Fibroblast of skin of right quadriceps (primary cell): ENCODE measurements at places on chromosomes 11 and 22.

DNA sequence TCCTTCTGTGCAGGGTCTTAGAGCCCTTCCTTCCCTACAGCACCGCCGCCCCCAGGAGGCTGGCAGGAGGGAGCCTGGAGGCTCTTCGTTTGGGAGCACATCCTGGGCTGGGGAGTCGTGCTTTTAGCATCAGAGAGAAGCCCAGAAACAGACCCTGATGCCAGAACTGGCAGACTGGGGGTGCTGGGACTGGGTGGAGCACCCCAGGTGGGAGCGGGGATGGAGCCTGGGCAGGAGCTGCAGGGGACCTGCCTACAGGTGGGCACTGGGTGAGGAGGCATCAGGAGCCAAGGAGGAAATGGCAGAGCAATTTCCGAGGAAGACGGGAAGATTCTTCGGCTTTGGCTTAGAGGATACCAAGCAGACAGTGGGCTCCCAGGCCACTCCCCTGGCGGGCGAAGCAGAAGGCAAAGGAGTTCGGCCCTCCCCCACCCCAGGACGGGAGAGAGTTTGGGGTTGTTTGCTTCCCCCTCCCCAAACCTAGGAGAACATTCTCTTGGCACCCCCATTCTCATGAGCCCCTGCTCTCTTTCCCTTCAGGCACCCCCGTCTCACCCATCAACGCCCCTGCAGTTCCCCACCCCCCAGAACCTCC is 1.1 kb downstream of the SYT7 start:
- no peak for DNase-seq

GRCh38 chr11:64620381-64620971 is 29.5 kb downstream of the SLC22A12 start:
- peak; percentile 37 for DNase-seq

GRCh38 chr11:9089061-9089460 is 2.3 kb downstream of the SCUBE2 start:
- no peak for DNase-seq

DNA sequence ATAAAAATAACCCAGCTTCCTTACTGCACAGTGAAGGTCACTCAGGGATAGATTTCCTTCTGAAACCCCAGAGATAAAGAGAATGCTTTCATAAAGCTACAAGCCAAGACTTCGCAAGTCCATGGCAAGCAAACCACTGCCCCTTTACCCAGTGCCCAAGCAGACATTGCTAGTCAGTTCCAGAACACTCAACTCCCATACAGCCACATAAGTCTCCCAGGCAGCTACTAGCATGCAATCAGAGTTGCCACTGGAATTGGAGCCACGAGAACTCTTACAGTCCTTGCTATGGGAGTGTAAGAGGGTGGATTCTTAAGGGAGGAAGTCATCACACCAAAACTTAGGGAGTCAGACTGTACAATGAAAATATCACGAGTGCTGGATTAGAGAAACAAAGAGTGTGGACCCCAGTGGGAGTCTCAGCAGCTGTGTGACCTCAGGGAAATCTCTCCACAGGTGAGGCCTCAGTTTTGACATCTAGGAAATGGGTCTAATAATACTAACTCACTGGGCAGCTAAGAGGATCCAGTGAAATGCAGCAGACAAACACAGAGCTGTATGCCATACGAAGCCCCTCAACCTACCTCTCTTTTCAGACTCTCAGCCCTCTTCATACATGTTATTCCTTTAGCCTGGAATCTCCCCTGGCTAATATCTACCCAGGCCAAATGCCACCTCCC is 526.6 kb downstream of the MN1 start:
- peak; percentile 38 for DNase-seq

DNA sequence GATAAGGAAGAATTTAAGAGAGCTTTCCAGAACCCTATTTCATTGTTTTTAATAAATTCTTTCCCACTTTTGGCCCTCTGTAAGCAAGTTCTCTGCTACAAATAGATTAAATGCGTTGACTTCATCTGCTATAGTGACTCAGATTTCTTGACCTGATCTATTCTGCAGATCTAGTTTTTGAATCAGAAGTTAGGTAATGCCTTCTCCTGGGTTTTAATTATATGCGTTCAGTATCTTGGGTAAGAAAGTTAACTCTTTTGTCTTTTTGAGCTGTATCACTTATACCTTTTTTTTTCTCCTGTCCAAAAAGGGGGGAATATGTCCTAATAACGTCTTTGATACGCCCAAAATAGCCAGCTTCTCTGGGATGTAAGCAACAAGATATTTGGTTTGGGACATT is 2.4 kb upstream of the HEPHL1 start:
- no peak for DNase-seq

GRCh38 chr11:5336331-5336730 is 7.0 kb downstream of the OR51B5 start:
- peak; percentile 9 for DNase-seq

- no peak for DNase-seq
These were observed 792 bp downstream of the RBMXL2 start for GRCh38 chr11:7089328-7090251.

DNA sequence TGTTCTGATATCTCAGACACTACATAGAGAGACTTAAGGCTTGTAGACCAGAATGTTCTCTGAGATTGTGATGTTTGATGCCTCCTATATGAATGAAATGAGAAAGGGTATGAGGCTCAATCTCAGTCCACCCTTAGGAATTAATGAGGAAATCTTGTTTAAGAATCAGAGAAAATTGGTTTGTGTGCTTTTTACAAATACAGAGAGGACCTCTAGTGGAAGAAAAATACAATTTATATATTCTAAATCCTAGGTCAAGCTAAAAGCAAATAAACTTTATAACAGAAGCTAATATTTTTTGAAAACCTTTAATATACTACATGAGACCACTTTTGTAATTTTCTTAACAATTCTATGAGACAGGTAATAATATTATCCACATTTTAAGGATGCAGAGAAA is 5.0 kb upstream of the OR52H1 start:
- DNase-seq = no peak

DNA sequence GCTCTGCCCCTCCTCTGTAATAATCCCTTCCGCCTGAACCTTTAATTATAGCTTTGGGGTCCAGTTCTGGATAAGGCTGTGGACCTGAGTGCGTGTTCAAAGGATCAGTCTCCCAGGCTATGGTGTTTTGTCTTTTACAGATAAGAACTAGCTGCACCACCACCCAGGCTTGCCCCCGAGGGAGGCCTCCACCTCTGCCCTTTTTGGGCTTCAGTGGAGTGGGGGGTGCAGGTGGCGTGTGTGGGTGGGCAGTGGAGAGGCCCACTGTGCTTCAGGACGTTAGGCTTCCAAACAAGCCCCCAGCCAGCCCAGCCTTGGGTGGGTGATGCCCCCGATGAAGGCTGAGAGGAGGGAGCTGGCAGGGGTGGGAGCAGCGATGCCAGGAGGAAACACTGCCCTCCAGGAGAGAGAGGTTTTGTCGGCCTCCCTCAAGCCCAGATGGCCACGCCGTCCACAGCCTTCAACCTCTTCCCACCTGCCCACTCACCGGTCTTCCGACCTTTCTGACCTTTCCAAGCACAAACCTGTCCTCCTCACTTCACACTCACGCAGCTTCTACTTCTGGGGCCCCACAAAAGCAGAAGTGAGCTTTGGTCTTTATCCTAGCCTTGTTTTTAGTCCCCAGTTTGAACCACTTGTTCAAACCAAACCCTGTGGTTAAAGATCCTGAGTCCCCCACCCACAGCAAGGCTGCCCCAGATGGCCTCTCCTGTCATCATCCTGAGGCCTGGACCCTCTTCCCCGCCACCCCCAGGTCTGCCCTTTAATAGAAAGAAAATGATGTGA is 20.4 kb downstream of the PSMD13 start:
- DNase-seq = no peak

GRCh38 chr11:46133119-46133518 is 11.9 kb upstream of the PHF21A start:
- no peak for DNase-seq

DNA sequence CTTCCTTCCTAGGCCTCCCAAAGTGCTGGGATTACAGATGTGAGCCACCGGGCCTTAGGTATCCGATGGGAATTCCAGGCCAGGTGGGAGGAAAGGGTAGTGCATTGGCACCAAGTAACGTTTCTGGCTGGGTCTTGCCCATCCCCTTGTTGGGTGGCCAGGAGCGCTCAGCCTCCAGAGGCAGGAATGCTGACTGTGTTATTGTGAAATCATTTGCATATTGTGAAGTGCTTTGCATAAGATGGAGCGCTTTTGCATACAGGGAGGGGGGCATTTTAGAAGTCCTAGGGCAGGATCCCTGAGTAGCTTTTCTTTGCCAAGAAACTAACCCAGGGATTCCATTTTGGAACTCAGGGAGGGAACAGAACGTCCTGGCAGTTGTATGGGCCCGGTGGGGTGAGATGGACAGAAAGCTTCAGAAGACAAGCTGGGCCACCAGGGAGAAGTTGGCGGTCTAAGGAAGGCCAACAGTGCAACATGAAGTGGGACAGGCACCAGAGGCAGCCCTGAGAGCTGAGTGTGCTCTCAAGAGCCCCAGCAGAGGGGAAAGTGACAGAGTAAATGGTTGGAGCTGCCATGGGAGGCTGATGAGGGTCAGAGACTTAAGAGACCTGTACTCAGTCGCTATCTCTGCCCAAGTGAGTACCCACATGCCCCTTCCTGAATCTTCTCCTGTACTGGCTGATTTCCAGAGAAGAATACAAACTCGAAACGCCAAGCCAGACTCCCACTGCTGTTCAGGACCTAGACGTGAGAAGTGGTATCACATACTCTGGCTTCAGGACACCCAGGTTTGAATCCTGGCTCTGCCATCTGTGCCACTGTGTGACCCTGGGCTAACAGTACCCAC is 1.3 kb upstream of the SLC39A13 start:
- peak; percentile 38 for DNase-seq

DNA sequence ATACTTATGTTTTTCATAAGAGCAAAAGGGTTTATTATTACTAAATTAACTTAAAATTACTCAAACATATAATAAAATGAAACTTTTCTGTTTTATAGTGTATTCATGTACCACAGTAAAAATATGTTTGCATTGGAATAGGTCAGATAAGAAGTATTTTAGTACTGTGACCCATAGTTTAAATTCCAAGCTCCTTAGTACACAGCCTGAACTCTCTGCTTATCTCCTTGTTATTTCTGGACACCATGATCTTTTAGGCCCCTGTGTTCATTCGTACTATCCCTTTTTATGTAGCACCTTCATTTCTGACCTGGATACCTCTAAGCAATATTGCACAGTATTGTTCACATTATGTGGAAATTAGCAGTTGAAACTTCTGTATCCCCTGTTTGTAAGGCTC is 296.7 kb upstream of the SYN3 start:
- DNase-seq = no peak

GRCh38 chr11:45673441-45673840 is 8.0 kb upstream of the CHST1 start:
- no peak for DNase-seq

GRCh38 chr11:46237248-46238077 is 40.0 kb upstream of the CREB3L1 start:
- peak; percentile 95 for DNase-seq

DNA sequence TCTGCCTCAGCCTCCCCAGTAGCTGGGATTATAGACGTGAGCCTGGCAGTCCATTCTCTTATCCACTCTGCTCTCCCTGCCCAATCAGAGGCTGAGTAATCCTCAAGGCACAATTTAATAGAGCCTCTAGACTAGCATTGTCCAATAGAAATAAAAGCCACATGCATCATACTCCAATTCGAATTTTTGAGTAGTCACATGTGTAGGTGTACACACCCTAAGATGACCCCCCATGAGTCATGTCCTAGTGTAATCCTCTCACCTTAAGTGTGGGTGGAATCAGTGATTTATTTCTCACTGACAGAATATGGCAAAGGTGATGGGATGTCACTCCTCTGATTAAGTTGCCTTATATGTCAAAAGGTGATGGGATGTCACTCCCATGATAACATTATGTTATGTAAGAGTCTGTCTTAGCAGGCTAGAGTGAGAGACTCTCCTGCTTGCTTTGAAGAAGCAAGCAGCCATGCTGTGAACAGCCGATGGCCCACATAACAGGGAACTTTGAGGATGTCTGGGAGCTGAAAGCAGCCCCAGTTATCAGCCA is 61.3 kb downstream of the MN1 start:
- no peak for DNase-seq

GRCh38 chr22:24516301-24516737 is 21.2 kb downstream of the UPB1 start:
- peak; percentile 88 for DNase-seq
